Stimulated activated CD8-positive, alpha-beta memory T cell treated with anti-CD3 and anti-CD28 coated beads, Interleukin-7, amount 100 ng/mL, for 4 hours (primary cell): ENCODE measurements at places on chromosomes 7 and 10.

DNA sequence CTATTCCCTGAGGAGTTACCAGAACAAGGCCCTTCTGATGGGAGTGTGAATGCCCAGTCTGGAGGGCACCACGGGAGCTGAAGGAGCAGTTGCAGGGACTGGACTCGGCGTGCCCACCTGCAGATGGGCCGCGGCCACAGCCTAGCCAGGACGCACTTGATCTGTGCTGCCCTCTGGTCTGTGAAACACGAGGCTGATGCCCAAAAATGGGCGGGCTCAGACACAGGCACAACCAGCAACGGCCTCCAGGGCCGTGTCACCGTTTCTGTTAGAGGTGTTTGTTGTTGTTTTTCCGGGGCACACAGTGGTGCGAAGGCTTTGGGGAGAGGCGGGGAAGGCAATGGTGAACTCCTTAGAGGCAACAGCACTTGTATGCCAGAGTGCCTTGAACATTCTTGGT is 235.8 kb downstream of the DNAJB6 start:
- DNase-seq: no peak

DNA sequence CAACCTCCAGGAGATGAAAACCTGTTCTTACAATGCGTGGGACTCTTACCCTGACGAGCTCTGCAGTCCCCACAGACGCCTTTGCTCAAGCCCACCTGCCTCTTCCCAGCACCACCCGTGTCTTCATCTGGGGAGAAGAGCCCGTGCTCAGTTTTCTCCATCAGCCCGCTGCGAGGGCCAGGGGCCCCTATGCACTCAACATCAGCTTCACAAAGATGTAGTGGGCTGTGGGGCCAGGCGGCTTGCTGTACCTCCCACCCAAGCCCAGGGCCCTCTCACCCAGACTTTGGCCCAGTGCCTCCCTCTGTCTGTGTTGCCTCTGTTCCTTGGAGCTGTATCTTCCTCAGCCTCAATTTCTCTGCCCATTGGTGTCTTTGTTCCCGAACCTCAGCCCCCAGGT is 436.6 kb downstream of the DNAJB6 start:
- DNase-seq: no peak

DNA sequence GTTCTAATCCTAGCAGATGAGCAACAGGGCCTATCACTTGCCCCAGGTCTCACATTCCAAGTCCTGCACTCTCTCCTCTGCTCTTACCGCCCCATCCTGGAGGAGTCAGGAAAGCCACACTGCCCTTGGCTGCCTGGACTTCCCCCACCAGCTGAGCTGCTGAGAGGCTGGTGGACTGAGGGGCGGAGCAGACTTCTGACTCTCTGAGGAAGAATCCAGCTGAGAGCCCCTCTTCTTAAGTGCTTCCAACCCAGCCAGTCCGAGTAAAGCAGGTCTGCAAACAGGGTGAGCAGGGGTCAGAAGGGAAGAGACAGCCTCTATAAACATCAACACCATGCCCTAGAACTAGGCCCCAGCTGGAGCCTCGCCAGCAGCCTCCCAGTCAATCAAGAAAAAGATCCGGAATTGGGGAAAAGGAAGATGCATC is 92.4 kb upstream of the TMEM72 start:
- no peak for DNase-seq

DNA sequence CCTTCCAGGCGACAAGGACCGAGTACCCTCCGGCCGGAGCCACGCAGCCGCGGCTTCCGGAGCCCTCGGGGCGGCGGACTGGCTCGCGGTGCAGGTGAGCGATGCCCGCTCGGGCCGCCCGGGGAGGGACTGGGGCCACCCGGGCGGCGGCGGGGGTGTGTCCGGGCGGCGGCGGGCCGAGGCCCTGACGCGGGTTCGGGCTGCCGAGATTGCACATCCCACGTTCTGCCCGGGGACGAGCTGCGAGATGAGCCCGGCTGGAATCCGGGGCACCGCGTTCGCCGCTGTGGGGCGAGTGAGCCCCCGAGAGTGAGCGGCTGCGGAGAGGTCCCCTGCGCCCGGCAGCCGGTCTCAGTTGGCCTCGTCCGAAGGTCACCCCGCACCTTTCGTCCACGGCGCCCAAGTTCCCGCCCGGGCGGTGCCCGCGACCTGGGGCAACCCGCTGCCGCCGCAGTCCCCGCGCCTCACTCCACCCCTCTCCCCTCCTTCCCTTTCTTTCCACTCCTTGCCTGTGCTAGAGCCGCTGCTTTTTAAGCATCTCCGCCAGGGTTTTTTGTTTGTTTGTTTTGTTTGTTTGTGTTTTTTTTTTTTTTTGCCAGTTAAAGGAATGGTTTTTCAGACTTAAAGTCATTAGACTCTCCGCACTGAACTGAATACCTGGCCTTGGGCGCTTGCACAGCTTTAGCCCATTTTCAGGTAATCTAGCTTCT is 515 bp downstream of the RALA start:
- DNase-seq: no peak

GRCh38 chr7:95376632-95377400 is 19.4 kb downstream of the PON3 start:
- no peak for DNase-seq

GRCh38 chr7:156929789-156930539 is 19.5 kb upstream of the NOM1 start:
- DNase-seq: peak; percentile 19

GRCh38 chr10:85492684-85493083 is 873.9 kb downstream of the GRID1 start:
- no peak for DNase-seq

DNA sequence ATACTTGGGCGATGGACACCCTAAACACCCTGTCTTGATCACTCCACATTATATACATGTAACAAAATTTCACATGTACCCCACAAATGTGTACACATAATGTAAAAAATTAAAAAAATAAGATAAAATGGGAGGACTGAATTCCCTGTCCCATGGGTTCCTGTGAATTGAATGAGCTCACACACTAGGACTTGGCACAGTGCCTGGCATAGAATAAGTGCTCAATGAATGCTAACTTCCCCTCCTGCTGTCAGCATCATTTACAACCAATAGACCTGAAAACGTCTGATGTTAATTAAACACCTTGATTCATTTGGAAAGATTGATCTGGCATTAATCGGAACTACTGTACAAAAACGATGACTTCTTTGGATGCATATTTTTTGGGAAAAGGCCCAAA is 117.3 kb upstream of the ZNF438 start:
- no peak for DNase-seq

GRCh38 chr7:7920056-7920455 is 48.5 kb upstream of the GLCCI1 start:
- no peak for DNase-seq

DNA sequence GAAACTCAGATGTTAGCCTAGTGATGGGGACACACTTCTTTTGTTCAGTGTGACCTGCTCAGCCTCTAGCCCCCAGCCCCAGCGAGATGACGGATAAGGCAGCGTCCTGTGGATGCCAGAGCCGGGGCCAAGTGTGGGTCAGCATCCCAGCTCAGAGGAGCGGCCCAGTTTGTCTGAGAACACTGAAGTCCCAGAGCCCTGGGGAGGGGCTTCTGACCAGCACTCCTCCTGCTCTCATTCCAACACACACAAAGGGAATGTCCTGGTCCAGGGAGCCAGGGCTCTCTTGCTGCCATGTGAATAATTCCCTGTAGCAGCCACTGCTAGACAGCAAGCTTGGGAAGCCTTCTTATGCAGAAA is 4.5 kb upstream of the ATP6V0E2 start:
- DNase-seq: no peak

DNA sequence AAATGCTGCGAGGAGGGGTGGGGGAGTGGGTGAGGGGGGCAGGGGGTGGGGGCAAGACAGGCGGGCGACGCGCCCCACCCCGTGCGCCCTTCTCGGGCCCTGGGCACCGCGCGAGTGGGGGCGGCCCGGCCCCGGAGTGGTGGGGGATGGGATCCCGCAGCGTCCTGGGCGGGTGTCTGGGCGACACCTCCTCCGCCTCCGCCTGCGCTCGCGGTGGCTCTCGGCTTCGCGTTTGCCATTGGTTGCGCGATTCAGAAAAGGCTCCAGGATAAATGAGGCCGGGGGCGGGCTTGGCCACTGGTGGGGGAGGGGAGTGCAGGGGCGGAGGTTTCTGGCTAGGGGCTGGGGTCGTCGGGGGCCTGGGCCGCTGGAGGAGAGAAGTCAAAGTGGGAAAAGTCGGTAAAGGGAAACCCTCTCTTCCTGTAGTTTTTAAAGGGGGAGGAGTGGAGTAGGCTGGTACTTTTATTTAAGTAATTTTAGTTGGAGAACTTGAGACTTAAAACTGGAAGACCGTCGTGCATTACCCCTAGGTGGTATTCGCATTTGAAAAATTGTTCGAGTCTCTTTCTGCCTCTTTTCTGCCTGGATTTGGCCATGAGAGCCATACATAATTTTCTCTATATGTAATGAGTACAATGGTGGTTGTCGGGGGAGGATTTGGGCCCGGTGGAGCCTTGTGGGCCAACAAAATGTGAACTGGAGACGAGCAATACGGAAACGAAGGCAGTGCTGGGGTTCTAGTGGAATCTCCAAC is 992 bp upstream of the IGF2BP3 start:
- DNase-seq: no peak

GRCh38 chr7:22851145-22851544 is 28.5 kb upstream of the TOMM7 start:
- no peak for DNase-seq

- DNase-seq: no peak
Observed at GRCh38 chr7:44433255-44434022, 57.0 kb downstream of the NUDCD3 start.

DNA sequence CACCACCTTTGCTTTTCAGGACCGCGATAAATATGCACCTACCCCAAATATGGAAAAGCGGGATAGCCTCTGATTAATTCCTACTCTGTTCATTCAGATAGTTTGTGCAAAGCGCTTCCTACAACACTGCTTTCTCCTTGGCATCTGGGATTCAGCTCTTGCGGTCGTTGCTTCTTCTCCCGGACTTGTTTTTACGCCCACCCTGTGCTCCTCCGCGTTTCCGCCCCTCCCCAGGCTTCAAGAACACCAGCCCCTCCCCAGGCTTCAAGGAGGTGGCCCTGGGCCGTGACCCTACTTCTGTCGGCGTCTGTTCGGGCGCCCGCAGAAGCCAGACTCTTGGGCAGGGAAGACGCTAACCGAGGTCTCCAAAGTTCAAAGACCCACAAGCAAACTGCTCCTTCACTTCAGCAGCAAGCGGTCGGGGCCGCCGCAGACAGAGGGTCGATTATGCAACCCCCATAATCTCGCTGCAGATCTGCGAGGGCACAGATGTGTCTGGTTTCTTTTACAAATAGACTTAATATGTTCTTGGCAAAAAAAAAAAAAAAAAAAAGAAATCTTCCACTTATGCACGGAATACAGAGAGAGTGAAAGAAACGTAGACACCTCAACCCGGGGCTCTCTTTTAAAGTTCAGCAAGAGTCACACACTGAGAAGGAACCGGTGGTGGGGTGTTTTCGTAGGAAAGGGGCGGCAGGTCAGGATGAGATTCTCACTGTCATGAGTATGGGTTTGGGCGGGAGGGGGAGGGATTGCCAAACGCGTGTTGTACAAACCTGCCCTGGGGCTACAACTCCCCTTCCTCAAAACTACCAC is 1.9 kb downstream of the DLX5 start:
- no peak for DNase-seq

DNA sequence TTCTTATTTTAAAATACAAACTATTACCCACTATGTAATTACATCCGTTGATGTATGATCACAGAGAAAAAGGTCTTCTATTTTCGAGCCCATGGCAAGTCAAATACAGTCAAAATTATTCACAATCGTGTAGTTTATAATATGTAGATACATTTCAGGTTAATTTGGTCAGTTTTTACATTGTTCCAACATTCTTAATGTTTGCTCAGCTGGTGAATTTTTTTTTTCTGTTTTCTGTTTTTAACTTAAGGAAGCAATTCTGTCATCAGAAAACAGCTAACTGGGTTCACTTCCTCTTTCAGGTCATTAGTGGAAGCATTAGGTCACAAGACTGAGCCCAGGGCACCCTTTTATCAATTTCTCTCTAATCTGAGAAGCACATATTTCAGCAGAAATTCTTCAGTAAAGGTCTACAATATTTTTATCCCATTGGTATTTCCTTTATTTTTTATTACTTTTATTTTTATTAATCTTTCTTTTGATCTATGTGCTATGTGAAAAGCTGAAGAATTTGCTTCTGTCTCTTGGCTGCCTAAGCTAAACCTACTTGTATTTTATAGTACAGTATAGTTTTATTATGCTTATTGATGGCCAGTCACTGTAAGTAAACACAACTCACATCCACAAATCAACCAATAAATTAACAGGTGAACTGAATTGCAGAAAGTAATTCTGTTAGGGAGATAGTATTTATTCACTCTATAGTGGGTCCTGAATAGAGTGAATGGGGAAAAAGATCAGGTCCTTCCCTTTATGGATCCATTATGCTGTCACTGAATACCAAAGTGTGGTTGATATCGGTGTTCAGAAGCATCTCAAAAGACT is 84.6 kb downstream of the ICA1 start:
- no peak for DNase-seq

- no peak for DNase-seq
Observed at GRCh38 chr7:13803134-13803533, 186.3 kb downstream of the ETV1 start.

DNA sequence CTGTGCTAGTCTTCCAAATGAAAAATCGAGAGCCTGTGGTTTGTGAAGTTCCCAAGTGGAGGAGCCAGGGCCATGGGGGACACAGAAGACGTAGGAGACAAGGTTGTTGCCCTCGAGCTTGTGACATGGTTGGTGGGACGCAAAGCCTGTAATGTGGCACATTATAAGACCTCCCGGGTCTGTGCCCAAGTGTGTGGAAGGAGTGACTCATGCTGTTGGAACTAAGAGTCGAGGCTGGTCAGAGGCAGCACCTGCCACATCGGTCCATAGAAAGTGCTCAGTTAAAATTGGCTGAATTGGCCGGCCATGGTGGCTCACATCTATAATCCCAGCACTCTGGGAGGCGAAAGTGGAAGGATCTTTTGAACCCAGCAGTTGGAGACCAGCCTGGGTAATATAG is 27.0 kb upstream of the PODXL start:
- no peak for DNase-seq

GRCh38 chr10:97887399-97887798 is 37.8 kb downstream of the GOLGA7B start:
- DNase-seq: no peak

GRCh38 chr7:83701736-83702135 is 52.8 kb upstream of the SEMA3E start:
- no peak for DNase-seq

- DNase-seq: no peak
Observed at GRCh38 chr7:96219378-96220130, 102.3 kb downstream of the SLC25A13 start.

GRCh38 chr10:103874730-103875129 is 19.4 kb upstream of the SH3PXD2A start:
- no peak for DNase-seq

DNA sequence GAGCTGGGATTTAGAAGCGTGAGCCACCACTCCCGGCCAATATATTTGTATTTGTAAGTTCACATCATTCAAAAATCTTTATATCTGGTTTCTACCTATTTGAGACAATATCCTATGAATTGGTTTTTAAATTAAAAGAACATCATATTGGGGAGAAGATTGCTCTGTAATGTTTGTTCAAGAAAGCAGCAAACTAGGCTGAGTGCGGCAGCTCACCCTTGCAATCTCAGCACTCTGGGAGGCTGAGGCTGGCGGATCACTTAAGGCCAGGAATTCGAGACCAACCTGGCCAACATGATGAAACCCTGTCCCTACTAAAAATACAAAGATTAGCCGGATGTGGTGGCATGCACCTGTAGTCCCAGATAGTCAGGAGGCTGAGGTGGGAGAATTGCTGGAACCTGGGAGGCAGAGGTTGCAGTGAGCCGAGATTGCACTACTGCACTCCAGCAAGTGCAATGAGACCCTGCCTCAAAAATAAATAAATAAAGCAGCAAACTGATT is 9.4 kb downstream of the NIPSNAP2 start:
- no peak for DNase-seq

GRCh38 chr7:107659666-107660065 is 962 bp upstream of the SLC26A4 start:
- peak; percentile 21 for DNase-seq
